Lung (tissue), 17 donors: ENCODE measurements at places on chromosomes 13 and 19. TPM values are rescaled to one million over a fixed set of nuclear protein-coding genes. Genes with fewer than 3 reads are reported as not detected.

FGF22 gene
- 0.23 TPM for total RNA-seq

- DNase-seq, result peak; percentile 26
These were observed 10.9 kb downstream of the EXOC3L2 start for GRCh38 chr19:45234089-45234869.

DNA sequence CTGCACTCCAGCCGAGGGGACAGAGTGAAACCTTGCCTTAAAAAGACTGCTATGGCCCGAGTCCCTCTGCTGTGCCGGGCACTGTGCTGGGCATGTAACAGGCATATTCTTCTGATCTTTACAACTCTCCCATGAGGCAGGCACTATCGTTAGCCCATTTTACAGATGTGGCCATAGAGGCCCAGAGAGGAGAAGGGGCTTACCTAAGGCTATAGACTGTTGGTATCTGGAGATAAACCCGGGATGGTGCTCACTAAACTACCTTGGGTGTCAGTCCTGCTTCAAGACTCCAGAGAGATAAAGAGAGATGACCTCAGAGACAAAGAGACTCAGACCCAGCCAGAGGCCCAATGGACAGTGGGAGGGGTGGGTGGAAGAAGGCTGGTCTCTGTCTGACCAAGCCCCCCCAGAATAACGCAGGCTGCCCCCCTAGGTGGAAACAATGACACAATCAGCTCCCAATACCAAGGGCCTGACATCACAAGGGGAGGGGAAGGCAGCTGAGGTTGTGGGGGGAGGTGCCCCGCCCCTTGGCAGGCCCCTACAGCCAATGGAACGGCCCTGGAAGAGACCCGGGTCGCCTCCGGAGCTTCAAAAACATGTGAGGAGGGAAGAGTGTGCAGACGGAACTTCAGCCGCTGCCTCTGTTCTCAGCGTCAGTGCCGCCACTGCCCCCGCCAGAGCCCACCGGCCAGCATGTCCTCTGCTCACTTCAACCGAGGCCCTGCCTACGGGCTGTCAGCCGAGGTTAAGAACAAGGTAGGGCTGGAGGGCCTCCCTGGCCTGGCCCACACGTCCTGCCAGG, at the start of gene CNN1:
Gene CNN1, plus strand, starts transcription at position 620 of the 805 bp plus-strand sequence. Its CDS starts 77 bp downstream, at position 697.
- peak; percentile 78 for DNase-seq

SYT5 gene
- 0.40 TPM for total RNA-seq

DNA sequence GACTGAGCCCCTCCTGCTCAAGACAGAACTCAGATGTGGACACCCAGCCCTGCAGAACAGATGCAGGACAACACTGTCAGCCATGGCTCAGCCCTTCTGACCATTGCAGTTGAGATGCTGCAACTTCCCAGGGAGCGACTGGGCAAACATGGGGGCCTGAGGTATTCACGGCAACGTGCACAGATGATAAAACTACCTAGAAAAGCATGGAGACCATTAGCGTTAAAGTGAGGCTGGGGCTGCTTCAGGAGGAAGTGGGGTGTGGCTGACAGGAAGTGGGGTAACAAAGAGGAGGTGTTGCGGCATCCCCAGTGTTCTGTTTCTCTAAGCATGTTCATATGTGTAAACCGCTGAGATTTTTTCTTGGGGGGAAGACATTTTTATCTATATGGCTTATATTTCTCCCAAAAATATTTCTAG, 1.3 kb upstream of the SIGLEC9 start:
- DNase-seq, result peak; percentile 10

KLHL26 gene
- total RNA-seq, result 18.0 TPM

ERICH4 gene
- not detected for total RNA-seq

PSG11 gene
- not detected for total RNA-seq

GRCh38 chr19:41218615-41219507, at the start of gene AXL:
TSS of gene AXL (plus strand) at chr19:41219223. CDS start at chr19:41219393, 170 bp downstream.
- DNase-seq, result peak; percentile 96

LILRB5 gene
- 2.2 TPM for total RNA-seq

APLP1 gene
- total RNA-seq, result 1.7 TPM

ONECUT3 gene
- total RNA-seq, result not detected

- DNase-seq, result no peak
These were observed 9.3 kb upstream of the CEACAM3 start for GRCh38 chr19:41787055-41787454.

FAM216B gene
- total RNA-seq, result 36.3 TPM

- no peak for DNase-seq
These were observed 8.1 kb downstream of the KLK1 start for GRCh38 chr19:50815439-50815838.

CPB2 gene
- total RNA-seq, result 16.7 TPM
